ENCODE measurements at places on chromosomes 12 and 14. TPM values are rescaled to one million over a fixed set of nuclear protein-coding genes. Genes with fewer than 3 reads are reported as not detected.

Gene FAM222A
- 2.3 TPM for total RNA-seq

Gene PZP
- not detected for total RNA-seq

Gene CCDC38
- not detected for total RNA-seq

Gene C3AR1
- 2.7 TPM for total RNA-seq

Gene OR4Q2
- total RNA-seq, result not detected

Gene CCDC175
- total RNA-seq, result 0.22 TPM

All from CD4-positive, CD25-positive, alpha-beta regulatory T cell (primary cell).